ENCODE measurements at places on chromosomes 6 and 20.

DNA sequence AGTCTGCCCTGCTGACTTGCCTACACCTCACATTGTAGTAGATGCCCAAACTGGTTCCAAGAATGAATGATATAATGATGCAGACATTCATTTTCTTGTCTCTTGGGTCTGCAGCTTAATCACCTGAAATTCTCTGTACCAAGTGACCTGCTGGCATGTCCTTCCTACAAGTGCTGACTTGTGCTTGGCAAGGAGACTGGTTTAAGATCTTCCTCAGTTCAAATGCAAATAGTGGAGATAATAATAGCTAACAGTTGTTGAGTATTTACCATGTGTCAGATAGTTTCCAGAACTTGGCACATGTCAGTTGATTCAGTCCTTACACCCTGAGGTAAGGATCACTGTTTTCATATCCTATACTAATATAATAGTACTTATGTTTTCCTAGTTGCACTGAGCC is 223.4 kb downstream of the SLC24A3 start:
- no peak for DNase-seq

- DNase-seq, result no peak
Measured at GRCh38 chr6:166201878-166202277, 34.2 kb upstream of the TBXT start.

DNA sequence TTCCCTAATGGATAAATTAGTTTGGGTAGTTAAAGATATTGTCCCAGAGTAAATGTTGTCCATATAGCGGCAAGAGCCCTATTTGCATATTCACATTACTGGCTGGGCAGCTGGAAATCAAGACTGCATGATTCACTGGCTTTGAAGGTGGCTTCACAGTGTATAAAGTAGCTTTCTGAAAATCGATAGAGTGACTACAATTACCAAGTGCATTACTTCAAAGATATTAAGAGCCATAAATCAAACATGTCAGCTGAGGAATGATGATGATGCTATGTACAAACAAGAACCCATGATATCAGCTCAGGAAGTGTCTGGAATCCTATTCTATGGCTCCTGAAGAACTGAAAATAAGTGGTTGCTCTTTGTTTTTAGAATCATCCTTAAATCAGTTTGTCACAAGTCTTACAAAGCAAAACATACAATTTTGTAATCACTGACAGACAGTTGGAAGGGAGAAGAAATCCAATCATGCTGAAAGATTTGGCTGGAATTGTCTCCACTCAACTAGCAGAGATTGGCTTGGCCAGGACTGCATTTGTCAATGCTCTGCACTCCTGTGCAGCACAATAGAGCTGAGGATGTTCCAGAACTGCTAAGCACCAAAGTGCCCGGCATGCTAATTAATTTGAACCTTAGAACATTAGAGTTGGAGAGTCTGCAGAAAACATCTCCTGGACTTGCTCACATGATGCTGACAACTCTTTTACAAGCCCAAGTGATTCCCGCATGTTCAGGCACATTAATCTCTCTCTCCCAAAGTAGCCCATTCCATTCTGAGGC is 77.9 kb upstream of the B3GAT2 start:
- no peak for DNase-seq

GRCh38 chr20:50642288-50642803 is 49.0 kb downstream of the RIPOR3 start:
- no peak for DNase-seq

DNA sequence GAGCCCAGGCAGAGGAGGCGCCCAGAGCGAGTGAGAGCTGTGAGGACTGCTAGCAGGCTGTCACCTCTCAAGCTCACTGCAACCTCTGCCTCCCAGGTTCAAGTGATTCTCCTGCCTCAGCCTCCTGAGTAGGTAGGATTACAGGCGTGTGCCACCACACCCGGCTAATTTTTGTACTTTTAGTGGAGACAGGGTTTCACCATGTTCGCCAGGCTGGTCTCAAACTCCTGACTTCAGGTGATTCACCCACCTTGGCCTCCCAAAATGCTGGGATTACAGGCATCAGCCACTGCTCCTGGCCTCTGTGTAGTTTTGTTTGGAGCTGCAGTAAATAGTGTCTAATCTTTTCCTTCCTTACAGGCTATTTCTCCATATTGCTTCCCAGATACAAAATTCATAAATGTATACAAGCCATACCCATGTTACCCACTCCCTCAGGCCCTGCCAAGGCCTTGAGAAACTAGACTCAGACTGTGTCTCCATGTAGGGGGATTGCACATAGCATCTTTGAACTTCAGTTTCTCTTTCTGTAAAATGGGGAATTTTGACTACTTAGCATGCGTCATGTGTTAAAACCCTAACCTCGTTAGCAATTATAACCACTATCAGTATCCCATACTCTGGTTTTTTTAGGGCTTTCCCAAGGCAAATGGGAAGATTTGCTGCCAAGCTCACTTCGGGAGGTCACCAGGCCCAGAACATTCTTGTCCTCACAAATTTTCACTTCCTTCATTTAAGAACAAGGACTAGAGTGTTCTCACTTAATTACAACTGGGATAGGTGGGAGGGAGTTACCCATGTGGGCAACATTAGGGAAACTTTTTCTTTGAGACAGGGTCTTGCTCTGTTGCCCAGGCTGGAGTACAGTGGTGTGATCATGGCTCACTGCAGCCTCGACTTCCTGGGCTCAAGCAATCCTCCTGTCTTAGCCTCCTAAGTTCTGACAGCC is 67.3 kb upstream of the DDR1 start:
- DNase-seq, result no peak

DNA sequence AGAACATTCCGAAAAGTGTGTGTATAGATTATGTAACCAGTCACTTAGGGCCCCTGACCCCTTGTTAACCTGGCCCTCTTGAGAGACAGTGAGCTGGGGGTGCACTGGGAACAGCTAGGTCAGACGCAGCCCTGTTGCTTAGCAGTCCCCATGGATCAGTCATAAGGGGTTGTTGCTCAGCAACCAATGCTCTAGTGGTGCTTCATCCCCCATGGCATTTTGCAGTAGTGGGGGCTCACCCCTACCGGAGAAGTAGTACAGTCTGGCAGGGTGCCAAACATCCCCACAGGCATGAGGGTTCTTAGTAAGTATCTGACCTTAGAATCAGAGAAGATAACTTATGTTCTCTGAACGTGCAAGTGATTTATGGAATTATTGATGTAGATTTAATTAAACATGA is 12.3 kb downstream of the PKIB start:
- peak; percentile 35 for DNase-seq

- no peak for DNase-seq
Measured at GRCh38 chr20:10260316-10260715, 41.7 kb downstream of the SNAP25 start.

- DNase-seq, result peak; percentile 56
Measured at GRCh38 chr20:1212607-1213396, 9.5 kb downstream of the C20orf202 start.
